ENCODE measurements at places on chromosomes 1 and 21.

DNA sequence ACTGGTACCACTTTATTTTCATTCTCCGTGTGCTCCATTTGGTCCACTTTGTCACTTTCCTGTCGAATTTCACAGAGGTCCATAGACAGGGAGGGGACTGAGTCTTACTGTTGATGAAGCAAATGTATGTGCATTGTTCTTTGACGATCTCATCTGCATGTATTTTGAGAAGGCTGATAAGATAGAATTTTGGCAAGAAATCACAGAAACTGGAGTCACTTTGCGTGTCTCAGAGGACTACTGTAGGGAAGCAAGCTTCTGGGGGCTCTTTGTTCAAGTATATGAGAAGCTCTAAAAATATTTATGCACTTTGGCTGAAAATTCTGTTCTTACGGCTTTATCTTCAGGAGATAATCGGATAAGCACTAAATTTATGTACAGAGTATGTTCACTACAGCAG is 78.1 kb downstream of the PCBP3 start:
- no peak for DNase-seq

DNA sequence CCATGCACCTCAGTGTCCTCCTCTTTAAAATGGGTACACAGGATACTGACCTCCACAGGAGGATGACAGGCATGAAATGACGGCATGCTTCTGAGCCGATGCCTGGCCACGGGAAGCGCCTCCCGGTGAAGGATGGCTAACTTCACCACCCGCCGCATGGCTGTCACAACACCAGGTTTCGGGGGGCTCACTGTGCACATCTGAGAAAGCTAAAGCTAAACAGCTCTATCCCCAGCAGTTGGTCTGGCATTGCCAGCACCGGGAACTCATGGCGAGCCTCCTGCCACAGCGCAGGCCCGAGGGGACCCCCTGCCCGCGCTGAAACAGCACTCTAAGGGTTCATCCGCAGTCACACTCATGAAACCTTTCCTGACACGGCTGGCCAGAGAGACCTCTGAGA is 16.0 kb downstream of the NPHP4 start:
- no peak for DNase-seq

DNA sequence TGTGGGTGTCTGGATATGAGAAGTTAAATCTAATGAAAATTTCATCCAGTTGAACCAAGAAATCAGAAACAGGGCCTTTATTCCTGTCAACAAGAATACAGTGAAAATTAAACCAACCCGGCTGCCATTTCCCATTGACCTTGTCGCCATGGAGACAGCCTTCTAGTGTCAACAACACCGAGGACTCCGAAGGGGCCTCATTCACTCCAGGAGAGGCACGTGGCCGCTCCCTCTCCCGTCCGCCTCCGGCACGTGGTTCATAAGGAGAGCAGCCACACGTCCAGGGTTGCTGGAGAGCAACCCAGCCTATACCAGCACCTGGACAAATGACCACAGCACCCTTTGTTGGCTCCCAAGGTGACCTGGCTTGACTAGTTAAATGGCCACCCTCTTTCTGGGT is 120.3 kb upstream of the VAMP3 start:
- DNase-seq = no peak

DNA sequence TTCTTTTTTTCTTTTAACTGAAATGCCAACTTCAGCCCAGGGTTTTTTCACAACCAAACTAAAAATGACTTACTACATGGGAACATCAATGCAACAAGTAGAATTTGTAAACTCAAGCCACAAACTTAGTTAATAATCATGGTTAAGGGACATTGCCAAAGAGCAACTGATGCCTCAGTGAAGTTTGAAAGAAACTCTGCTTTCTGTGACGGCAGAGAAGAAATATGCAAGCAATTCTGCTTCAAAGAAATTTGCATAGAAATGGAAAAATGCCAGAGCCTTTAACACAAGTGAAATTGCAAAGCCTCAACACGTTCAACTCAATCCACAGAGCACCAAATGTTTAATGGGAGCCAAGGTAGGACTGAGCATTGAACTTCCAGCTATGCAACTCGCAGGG is 5.0 kb upstream of the CHD5 start:
- DNase-seq = no peak

DNA sequence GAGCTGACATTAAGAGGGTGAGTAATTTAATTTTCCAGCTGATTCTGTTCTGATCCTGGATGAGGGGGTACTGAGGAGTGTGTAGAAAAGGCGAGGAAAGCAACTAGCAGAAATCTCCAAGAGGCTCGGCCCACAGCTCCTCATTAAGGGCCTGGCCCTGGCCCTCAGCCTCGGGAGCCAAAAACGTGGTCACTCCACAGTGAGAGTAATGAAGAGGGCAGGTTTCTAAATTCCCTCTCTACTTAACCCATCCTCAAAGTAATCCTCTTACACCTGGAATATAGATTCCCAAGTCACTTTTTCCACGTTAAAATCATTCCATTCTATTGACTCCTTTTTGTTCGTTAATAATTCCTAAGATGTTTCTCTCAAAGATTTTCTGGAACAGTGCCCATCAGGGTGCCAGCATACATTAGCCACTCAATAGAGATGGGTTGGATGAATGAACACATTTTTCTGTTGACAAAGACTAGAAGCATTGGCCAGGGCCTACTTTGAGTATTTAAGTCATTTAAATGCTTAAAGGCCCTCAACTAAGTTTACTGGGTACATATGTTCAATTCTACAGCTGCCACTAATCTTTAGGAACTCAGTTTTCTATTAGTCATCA is 1.1 kb upstream of the COL11A1 start:
- no peak for DNase-seq

DNA sequence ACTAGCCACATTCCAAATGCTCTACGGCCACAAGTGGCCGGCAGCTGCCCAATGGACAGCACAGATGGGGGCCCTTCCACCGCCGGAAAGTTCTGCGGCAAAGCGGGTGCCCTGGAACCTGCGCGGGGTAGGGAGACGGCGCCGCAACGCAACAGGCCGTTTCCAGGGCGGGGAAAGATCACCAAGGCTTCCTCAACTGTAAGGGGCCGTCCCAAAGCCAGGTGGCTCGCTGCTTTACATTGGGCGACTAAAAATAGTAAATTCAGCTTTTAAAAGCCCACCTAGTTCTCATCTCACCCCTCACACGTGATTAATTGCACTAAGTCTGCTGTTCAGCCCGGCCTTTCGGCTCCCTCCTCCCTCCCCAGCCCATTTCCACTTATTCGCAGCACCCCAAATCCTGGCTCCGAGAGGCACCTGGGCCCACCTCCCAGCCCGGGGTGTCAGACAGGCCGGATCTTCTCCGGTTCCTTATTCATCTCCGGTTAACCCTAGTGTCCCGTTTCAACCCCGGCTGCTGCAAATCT is 643 bp downstream of the CFAP298 start:
- DNase-seq = no peak

DNA sequence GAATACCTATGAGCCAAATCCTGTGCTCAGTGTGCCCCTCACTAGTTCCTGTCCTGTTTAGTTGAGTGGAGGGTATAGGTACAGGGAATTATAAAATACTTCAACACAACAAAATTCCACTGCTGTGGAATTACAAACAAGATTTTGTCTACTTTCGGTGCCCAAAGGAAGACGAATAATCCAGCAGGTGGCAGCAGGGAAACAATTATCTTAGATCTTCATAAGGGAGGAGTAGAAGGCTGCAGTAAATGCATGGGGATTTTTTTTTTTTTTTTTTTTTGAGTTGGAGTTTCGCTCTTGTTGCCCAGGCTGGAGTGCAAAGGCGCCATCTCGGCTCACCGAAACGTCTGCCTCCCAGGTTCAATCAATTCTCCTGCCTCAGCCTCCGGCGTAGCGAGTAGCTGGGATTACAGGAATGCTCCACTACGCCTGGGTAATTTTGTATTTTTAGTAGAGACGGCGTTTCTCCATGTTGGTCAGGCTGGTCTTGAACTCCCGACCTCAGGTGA is 2.0 kb upstream of the PIP5K1A start:
- DNase-seq = no peak

GRCh38 chr1:27102707-27103468 is 52.0 kb downstream of the SLC9A1 start:
- DNase-seq = peak; percentile 68

DNA sequence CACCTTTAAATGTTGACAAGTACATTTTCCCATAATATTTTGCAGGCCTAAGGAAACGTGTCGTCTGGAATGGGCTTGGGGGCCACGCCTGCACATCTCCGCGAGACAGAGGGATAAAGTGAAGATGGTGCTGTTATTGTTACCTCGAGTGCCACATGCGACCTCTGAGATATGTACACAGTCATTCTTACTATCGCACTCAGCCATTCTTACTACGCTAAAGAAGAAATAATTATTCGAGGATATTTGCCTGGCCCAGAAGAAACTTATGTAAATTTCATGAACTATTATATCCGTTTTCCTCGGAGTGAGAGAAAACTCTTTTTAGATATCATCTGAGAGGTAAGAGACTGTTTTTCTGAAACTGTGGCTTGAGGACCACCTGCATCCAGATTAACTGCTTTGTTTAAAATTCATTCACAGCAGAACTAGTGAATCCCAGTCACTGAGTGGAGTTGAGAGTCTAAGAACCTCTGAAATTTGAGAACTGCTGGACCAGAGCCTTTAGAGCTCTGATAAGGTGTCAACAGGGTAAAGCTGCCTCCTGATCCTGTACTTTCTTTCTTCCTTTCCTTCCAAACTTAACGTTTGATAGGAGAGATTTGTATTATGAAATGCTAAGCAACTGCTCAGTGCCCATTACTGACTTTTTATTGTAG is 811 bp downstream of the EXO1 start:
- DNase-seq = no peak

DNA sequence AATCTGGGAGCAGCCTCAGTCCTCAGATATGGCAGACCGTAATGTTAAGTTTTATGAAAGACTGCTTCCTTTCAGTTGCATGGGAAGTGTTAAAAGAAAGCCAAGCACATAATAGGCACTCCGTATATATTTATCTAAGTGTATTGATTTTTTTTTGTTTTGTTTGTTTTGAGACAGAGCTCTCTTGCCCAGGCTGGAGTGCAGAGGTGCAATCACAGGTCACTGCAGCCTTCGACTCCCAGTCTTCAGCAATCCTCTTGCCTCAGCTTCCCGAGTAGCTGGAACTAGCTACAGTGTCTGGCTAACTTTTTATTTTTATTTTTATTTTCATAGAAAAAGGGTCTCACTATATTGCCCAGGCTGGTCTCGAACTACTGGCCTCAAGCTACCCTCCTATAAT is 341.8 kb downstream of the USH2A start:
- DNase-seq = no peak

All from stimulated activated CD8-positive, alpha-beta memory T cell treated with anti-CD3 and anti-CD28 coated beads, Interleukin-7, amount 100 ng/mL, for 1 hour (primary cell).